ENCODE measurements at places on chromosomes 16 and 17.

GRCh38 chr17:35892091-35893035 is 12.2 kb upstream of the CCL5 start:
- DNase-seq: no peak

- no peak for DNase-seq
Observed at GRCh38 chr16:51071326-51071725, 79.7 kb downstream of the SALL1 start.

DNA sequence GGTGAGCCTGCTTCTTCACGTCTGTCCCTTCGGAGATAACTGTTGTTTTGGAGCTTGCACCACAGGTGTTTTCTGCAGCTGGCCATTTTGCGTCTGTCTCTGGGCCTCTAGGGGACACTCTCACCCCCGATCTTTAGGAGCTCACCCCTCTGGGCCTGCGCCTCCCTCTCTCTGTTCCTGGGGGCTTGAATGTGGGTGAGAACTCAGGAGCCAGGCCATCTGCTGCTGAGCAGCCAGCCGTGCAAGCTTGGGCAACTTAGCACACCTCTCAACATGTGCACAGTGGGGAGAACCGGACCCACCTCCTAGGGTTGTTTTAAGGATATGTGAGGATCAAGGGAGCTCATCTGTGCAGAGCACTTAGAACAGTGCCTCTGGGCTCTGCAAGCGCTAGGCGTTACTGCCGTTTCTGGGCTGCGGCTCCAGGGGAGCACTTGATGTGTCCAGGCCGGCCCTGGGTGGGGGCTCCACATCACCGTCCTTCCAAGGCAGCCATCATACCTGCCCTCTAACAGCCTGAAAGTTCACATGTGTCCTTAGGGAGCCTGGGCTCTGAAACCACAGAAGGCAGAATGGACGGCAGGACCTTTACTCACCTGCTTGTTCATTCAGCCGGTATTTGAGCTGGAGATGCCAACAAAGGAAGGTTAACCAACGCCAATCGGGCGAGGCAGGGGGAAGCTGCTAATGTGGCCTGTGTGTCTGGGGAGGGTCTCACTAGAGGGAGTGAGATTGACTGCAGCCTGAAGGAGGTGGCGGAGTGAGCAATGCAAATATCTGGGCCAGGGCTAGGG is 66.3 kb downstream of the MRC2 start:
- no peak for DNase-seq

DNA sequence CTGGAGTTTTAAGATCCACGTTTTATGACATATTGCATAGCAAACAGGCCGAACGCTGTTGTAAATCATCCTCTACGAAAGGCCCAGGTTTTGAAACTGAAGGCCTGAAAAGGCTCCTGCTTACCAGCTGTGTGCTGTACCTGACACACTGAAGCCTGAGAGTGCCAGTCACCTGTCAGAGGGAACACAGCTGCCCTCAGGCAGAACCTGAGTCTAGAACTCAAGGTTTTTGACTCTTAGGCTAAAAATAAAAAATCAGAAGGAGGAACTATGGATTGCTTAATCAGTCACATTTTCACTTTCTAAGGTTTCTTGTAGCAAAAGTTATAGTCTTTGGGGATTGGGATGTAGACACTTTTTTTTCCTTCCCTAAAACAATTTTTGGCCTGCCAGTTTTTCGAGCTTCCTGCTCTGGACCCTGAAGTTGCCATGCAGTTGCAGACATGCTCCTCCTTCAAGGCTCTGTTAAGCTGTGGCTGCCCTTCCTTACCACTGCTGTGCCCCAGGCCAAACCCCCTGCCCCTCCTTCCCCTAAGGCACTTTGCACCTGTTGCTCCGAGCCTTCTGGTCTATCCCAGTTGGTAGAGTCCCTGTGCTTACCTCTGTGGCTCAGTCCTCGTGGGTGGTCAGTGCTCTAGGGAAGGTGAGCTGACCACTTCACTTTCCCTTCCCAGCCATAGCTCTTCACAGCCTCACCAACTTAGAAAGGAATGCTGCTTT is 56.6 kb downstream of the TENT4B start:
- peak; percentile 43 for DNase-seq

GRCh38 chr16:86515413-86515776 is 5.1 kb downstream of the FOXF1 start:
- DNase-seq: no peak

GRCh38 chr17:81365601-81366585 is 29.4 kb upstream of the BAHCC1 start:
- peak; percentile 54 for DNase-seq

- DNase-seq: no peak
Observed at GRCh38 chr16:77273-77806, 685 bp upstream of the MPG start.

DNA sequence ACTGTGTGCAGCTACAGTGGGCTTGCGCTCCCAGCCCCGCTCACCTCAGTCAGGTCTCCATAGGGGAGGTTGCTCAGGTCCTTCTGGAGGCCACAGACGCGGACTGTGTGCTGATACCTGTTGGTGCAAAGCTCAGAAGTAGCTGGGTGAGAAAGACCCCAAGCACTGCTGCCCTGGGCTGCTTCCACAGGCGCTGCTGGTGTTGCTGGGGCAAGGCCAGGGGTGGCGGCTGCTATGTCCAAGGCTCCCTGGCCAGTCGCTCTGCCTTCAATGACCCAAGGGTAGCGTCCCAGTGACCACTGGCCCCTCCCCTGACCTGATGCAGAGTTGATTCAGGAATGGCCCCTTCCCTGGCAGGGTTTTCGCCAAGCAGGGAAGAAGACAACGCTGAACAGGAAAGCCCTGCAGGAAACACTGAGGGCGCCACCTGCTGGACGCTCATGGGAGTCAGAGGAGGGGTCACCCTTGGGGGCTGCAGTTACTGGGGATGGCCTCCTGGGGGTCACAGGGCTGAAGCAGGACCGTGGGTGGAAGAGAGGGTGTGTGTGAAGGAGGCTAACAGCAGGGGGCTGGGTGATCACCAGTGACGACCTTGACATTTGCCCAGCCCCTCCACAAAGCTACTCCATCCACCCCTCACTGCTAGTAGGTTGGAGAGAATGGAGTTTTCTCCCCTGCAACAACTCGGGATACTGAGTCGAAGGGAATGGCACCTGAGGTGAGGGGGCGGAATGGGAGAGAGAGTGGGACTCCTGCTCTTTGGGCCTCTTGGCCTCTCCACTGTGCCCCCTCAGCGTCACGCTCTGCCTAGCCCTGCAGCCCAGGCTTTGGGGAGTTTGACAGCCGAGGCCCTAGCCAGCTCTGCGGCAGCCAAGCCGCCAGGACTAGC is 38.3 kb downstream of the ABCC12 start:
- DNase-seq: peak; percentile 60

- DNase-seq: no peak
Observed at GRCh38 chr17:17077101-17077500, 34.8 kb downstream of the MPRIP start.

GRCh38 chr17:4394208-4395110 is 28.0 kb upstream of the UBE2G1 start:
- DNase-seq: no peak

GRCh38 chr16:10114409-10114808 is 67.8 kb downstream of the GRIN2A start:
- no peak for DNase-seq

- DNase-seq: no peak
Observed at GRCh38 chr17:31529841-31530251, 138.4 kb downstream of the RAB11FIP4 start.

DNA sequence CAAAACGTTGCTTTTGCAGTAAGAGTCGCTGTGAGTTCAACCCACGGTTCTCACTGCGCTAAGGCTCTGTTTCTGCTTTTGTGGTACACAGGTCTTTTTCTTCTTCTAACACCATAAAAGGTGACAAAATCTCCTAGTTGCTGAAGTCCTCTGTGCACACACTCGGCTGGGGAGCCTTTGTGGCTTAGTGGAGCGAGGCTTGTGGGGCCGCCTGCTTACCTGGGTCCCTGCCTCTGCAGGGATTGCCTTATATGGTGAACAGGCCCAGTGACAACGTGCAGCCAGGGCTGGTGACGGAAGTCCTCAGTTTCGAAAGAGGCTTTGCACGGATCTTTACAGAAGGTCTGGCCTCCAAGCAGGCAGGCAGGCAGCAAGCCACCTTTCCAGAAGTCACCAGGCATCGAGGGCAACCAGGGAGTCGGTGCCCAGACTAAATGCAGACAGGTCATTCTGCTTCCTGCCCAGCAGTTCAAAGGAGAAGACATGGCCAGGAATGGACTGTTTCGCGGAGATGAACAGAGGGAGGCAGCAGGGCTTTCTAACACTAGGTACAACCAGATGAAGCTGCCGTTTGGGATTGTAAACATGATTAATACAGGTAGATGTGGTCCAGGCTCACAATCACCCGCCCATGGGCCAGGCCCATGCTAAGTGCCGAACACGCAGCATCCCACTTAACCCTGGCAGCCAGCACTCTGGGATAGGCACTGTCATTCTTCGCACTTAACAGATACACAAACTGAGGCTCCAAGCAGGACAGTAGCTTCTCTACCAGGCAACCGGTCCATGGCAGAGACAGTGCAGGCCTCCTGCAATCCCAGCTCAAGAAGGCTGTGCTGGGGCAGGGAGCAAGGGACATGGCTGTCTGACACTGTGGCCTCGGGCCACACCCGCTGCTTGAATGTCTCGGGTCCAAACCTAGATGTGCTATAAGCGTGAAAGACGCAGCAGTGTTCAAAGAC is 10.7 kb upstream of the MEAK7 start:
- DNase-seq: peak; percentile 79

DNA sequence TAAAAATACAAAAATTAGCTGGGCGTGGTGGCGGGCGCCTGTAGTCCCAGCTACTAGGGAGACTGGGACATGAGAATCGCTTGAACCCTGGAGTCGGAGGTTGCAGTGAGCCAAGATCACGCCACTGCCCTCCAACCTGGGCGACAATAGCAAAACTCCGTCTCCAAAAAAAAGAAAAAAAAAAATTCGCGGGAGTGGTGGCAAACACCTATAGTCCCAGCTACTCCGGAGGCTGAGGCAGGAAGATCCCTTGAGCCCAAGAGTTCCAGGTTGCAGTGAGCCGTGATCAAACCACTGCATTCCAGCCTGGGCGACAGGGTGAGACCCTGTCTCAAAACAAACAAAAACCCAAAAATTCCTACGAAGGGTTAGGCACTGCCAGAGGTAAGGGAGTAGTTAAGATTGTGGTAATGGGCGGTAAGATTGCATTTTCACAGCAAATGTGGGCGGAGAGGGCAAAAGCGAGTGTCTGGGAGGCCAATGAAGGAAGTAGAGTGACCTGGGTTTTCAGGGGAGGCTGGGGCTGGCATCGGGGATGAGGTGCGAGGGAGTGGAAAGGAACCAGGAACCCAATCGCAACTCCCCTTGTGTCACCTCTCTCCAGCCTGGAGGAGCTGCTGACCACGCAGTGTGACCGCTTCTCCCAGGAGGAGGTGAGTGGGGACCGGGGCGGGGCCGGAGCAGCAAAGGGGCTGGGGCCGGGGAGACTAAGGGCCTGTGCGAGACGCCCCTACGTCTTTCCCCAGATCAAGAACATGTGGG is 2.6 kb downstream of the MYL11 start:
- DNase-seq: peak; percentile 68

- no peak for DNase-seq
Observed at GRCh38 chr17:33284022-33284421, 9.1 kb downstream of the ASIC2 start.

GRCh38 chr16:9862327-9862726 is 319.9 kb downstream of the GRIN2A start:
- DNase-seq: no peak

DNA sequence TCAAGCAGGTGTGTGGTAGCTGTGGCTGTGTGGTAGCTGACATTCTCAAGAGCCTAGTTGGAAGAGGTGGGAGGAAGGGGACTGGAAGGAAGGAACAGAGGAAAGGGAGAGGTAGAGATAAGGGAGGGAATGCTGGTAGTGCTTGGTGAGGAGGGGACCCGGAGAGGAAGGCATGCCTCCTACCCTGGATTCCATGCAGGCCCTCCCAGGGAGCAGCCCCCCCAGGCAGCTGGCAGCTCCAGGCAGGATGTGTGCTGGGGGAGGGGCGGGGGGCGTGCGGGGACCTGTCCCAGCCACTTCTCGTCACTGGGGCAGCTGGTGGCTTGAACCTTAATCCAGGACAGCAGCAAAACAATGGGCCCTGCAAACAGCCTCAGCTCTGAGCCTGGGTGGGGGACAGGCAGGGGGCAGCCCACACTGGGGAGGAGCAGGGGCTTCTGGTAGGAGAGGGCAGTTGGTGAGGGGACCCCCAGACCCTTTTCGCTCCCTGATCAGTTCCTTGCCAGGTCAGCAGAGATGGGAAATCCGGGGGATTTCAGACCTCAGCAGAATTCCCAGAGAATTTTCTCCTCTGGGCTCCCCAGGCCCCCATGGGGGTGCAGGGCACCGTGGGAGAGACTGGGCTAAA is 27.1 kb downstream of the ARHGAP23 start:
- DNase-seq: no peak

- DNase-seq: no peak
Observed at GRCh38 chr16:13587181-13587580, 332.8 kb upstream of the ERCC4 start.

- DNase-seq: no peak
Observed at GRCh38 chr16:2897110-2897509, 14.1 kb downstream of the FLYWCH2 start.

- peak; percentile 2 for DNase-seq
Observed at GRCh38 chr17:16991349-16992009, 19.6 kb upstream of the TNFRSF13B start.

DNA sequence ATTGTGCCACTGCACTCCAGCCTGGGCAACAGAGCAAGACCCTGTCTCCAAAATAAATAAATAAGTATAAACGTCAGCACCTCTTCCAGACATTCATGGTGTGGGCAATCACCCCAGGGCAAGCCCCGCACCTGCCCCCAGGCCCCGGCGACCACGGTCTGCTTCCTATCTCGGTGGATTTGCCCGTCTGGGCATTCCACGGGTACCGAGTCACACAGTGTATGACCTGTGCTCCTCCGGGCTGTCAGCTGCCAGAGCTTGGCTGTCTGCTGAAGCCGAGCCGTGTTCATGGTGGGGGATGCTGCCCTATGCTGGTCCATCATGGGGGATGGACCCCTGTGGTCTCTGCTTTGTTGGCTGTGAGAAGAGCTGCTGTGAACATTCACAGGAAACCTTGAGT is 15.4 kb downstream of the CYBC1 start:
- DNase-seq: no peak

Data from Kasumi-1 (cell line).